Coronary artery (tissue), 2 donors: ENCODE measurements at places on chromosomes 7 and 10.

GRCh38 chr7:139720705-139721231 lies 57.0 kb downstream of the HIPK2 start:
- DNase-seq: peak; percentile 26

DNA sequence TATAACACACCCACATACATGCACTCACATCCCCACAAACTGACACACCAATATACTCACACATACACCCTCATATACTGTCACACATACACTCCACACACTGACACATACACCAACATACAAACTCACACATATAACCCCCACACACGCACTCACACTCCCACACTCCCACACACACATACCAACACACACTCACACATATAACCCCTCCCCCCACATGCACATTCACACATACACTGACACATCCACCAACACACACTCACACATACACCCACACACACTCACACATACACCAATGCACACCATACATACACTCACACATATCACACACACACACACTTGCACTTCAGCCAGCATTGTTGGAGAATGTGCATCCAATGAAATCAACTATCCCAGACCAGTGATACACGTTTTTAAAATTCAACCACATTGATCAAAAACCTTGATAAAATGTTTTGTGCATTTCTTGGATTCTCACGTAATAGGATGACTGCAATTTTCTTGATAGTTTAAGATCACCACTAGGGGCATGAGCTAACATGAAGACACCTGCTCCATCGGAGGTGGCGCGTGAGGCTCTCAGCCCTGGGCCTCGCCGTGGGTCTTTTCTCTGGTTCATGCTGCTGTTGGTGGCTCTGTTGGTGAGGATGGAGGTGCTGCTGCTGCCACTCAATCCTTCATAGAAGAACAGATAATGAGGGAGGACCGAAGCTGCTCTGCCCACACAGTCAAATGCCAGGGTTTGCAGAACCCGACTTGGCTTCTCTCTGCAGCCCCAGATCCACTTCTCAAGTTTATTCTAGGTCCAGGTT lies 32.1 kb upstream of the CHST15 start:
- DNase-seq: no peak

- no peak for DNase-seq
These were observed 25.7 kb downstream of the FAM13C start for GRCh38 chr10:59336632-59337031.

DNA sequence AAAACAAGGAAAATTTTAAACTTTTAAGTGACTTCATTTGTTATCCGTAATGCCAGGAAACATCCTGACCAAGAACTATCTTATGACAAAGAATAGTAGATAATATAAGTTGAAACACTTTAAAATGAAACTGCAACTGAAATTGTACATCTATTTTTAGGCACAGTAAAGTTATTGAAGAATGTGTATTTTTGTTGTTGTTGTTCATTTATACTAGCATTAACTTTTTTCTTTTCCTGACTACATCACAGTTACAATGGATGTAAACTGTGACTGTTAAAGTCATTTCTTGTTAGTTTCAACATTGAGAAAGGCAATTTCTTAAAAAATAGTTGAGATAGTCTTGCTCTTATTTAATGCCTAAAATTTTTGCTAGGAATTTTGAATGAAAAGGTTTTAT lies 2.6 kb downstream of the CPED1 start:
- no peak for DNase-seq

- no peak for DNase-seq
These were observed 57.4 kb downstream of the FGFR2 start for GRCh38 chr10:121540732-121541395.

GRCh38 chr10:7957591-7957990 lies 96.9 kb upstream of the GATA3 start:
- DNase-seq: no peak

DNA sequence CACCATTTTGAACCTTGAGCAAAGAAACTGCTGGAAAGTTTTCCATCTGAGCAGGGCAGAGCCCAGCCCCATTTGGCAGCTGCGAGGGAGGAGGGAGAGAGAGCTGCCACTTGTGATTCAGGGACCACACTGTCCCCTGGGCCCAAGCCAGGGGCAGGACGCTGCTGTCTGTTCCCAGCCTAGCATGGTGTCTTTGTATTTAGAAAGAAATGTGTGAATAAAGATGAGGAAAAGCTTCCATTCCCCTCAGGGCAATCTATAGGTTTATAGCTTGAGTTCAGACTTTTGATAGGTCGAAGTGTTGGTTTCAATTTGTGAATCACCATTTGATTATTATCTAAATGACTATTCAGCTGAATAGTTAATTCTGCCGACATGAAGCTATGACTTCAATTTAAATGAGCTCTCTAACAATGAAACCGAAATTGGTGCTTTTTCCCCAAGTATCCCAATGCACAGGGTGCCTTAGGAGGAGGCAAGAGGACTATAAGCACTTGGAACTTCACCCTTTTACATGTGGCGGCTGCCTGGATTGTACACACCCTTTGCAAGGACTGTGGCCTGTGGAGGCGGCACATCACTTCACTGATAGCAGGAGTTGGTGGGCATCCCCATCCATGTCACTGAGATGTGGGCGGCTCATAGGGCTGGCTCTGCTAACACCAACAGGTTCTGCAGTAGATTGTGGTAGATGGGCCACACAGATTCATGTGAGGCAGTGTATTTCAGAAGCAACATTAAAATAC lies 223.5 kb downstream of the CCDC3 start:
- DNase-seq: no peak

GRCh38 chr7:12623885-12624498 lies 53.5 kb downstream of the SCIN start:
- DNase-seq: no peak

- no peak for DNase-seq
These were observed 294.3 kb downstream of the BBS9 start for GRCh38 chr7:33423646-33424020.

DNA sequence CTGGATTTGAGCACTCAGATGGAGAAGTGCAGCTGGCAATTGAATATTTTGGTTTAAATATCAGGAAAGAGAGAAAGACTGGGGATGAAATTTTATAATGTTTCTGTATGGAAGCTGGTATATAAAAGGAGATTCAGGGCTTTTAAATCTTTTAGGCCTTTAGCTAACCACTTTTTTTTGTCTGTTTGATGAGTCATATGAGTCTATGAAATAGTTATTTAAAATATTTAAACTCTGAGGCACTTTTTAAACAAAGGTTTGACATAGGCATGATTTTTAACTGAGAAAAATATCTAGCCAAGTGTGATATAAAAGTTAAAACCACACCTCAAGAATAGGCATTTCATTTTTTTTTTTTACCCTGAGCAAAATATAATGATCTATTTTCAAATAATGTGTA lies 944.3 kb downstream of the GATA3 start:
- no peak for DNase-seq

- no peak for DNase-seq
These were observed 70.5 kb downstream of the SH3PXD2A start for GRCh38 chr10:103784723-103785418.

DNA sequence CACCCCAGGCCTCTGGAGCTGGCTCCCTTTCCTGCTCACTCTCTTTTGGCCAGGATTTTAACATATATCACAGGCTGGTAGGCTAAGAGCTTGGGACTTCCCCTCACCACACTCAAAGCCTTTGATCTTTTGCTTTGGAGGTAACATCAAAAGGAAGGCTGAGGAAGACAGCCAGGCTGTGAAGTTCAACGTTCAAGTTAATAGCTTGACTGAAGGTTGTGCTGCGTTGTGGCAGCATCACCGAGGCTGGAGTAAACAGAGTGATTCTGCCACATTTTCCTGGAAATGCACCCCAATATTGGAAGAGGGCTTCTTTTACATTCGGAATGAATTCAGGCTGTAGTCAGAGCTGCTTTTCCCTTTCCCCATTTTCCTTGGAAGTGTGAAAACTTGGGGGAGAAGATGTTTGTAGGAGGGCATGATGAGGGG lies 57.3 kb downstream of the TCF7L2 start:
- no peak for DNase-seq

GRCh38 chr7:77461842-77462241 lies 45.7 kb upstream of the GSAP start:
- DNase-seq: no peak

DNA sequence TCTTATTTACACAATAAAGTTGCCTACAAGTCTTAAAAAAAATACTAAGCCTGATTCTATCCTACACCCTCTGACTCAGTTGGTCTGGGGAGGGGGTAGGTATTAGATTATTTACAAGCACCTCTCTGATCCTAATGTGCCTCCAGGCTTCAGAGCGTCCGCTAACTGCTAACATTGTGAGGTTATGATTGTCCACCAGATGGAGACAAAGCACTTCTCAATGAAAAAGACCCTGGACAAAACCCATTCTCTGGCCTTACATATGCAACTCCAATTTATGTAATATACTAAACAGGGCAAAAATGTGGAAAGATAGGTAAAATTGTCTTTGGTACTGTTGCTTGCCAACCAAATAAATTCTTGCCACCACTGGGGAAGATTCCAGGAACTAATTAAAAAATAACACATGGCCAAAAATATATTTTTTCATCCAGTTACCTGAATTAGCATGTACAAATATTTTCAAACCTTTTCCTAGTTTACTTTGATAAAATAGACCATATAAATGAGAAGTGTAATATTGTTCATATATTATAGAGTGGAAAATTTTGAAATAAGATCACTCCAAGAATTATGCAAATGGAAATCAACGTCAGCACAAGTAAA lies 92.4 kb downstream of the KIF20B start:
- DNase-seq: no peak

DNA sequence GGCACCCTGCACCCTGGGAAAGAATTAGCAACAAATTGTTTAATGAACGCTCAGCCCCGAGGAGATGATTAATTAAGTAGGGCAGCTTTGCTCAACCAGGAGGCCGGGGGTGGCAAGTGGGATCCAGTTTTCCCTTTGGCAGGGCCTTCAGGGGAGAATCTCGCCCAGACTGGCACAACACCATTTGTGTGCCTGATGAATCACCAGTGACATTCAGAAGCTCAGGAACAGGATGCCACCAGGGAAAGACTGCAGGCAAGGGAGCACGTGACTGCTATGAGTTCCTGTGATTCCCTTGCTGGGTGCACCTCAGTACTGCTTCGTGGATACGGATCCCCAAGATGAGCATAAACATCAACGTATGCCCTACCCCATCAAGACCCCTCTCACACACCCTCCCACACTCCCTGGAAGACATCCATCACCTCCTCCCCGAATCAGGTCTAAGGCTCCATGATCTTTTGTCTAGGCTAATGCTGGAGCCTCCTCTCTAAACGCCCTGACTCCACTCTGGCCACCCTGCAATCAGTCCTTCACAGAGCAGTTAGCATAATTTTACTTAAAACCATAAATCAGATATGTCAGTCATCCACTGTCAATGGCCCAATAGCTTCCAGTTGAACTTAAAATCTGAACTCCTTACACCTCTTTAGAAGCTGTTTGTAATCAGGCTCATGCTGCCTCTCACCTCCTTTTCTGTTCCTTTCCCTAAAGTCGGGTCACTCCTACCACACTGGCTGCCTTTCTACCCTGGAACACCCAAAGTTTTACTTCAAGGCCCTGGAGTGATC lies 109.2 kb upstream of the AGK start:
- no peak for DNase-seq

- DNase-seq: no peak
These were observed 14.2 kb upstream of the POR start for GRCh38 chr7:75900617-75901315.

DNA sequence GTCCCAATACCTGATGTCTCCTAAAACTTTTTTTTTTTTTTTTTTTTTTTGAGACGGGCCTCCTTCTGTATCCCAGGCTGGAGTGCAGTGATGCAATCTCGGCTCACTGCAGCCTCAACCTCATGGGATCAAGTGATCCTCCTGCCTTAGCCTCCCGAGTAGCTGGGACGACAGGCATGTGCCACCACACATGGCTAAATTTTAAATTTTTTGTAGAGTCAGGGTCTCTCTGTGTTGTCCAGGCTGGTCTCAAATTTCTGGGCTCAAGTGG lies 28.4 kb downstream of the GTF2IRD1 start:
- no peak for DNase-seq

DNA sequence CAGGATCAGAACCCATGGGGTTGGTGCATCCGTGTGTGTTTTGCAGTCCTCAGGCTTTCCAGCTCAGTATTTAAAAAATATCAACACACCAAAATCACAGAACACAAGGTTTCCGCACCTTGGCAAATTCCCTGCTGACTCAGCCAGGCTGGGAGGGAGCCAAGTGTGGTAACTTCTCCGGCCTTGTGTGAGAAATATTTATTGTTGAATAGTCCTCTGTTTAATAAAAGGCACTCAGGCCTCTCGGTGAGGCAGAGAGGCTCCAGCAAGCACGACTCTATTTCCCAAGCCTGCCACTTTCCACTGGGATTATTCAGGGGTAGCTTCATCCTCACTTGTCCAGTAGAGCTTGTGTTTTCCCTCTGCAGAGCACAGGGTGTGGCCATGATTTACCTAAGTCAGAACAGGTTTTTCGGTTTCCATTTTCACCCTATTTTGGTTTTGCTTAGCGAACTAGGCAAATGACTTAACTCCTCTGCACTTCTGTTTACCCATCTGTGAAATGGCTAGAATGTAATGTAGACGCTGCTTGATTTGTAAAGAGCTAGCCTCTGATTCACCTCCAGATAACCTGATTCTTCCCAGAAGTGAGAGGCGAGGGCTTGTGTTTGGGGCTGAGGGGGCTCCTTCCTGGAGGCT lies 13.0 kb upstream of the CHST15 start:
- DNase-seq: peak; percentile 85

DNA sequence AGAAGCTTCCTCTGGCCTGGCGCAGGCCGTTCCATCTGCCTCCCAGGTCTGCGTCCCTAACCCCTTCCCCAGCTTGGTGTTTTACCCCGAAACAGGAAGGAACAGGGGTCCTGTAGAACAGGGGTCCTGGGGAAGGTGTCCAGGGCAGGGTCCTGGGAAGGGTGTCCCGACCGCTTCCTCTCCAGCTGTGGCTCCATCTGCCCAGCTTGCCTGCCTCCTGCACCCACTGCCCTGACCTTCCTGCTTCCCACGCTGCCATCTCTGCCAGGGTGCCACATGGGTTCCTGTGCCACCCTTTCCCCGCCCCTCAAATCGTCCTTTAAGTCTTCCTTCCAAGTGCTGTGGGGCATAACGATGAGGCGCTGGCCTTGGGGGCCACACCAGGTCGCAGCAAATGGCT lies 32.4 kb downstream of the WDR86 start:
- no peak for DNase-seq

- peak; percentile 62 for DNase-seq
These were observed 15.9 kb downstream of the VIPR2 start for GRCh38 chr7:159128767-159129166.

DNA sequence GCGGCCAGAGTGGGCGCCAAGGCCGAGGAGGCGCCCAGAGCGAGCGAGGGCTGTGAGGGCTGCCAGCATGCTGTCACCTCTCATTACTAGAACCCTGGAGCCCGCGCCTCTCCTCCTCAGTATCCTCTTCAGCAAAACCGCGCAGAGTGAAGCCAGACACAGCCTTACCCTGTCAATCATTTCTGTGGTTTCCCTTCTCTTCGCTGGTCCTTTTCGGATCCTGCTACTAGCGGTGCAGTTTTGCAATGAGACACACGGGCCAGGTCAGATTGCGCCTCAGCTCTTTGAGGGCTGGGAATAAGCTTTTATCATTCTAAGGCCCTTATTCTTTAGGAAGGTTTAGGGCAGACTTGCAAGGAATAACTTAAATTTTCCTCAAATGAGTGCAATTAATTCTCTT lies 55.5 kb upstream of the FAM171A1 start:
- DNase-seq: no peak

- DNase-seq: no peak
These were observed 4.9 kb upstream of the SLC29A3 start for GRCh38 chr10:71314028-71314693.
